ENCODE measurements at places on chromosomes 3 and 15.

DNA sequence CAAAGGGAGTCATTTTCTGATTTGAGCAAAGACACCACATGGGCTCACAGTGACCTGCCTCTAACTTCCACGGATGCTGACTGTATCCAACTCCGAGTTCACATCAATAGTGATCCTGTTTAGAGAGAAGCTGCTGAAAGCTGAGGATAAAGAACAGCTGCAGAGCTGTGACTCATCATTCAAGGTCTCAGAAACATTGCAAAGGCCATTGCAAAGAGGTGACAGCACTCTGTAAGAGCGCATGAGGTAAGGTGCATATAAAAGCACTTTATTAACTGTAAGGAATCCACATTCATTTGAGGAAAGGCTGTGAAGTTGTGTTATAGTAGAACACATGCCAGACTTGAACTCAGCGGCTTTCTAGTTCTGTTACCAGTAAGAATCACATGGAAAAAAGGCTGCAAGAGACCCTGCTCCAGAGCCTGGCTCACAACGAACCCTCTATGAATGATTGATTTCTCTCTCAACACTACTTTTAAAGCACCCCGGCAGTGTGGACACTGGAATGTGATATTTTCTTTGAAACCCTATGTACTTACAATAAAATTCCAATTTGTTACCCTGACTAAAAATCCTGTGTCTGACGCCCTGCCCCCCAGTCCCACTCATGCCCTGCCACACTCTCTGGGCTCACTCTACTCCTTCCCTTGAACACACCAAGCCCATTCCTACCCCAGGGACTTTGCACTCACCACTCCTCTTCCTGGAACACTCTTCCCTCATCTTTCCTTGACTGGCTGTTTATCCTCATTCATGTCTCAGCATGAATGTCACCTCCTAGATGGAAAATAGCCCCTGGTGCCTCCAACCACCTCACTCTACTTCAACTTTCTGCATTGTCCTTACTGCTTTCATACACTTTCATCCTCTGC lies 111.2 kb downstream of the LSM3 start:
- DNase-seq = no peak

GRCh38 chr3:154013736-154014135 lies 107.5 kb upstream of the ARHGEF26 start:
- DNase-seq = no peak

DNA sequence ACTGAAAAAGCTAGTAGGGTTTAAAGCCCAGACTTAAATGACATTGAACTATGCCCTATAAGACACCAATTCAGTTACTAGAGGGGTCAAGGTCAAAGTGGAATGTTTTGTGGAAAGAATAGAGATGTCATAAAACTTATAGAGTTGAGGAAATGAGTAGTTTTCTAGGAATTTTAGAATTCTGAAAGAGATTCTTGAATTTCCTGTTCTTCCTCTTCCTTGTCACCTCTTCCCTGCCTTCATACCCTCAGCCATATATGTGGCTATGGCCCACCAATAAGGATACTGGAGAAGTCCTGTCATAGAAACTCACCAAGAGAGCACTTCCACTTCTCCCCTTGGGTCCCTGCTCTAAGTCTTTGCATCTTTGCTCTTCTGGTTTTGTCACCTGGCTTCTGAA lies 104.9 kb upstream of the TGFBR2 start:
- DNase-seq = no peak

DNA sequence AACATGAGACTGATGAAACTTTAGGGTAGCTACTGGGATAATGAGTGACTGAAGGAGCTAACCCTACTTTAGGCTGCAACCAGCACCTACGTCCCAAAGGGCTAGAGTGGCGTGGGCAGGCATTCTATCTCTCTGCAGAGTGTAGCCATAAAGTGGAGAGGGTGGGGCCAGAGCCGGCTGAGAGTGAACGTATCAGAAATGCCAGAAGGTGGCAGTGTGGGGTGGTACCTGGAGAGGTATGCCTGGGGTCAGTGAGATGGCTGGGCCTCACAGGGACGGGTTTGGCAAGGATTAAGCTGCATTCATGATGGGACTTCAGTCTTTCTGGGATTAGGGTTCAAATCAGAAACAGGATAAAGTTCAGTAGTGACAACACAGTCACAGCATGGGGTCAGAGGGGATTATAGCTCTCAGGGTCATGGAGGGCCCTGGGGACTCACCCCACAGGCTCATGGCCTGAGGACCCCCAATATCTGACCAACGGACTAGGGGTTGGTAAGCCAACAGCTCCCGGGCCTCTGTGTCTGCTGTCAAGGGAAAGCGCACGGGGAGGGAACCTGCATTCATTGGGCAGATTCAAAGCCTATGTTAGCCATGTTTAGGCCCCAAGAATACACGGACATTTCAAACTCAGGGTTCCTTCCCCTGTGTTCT lies 86.5 kb upstream of the FOXB1 start:
- DNase-seq = peak; percentile 44

DNA sequence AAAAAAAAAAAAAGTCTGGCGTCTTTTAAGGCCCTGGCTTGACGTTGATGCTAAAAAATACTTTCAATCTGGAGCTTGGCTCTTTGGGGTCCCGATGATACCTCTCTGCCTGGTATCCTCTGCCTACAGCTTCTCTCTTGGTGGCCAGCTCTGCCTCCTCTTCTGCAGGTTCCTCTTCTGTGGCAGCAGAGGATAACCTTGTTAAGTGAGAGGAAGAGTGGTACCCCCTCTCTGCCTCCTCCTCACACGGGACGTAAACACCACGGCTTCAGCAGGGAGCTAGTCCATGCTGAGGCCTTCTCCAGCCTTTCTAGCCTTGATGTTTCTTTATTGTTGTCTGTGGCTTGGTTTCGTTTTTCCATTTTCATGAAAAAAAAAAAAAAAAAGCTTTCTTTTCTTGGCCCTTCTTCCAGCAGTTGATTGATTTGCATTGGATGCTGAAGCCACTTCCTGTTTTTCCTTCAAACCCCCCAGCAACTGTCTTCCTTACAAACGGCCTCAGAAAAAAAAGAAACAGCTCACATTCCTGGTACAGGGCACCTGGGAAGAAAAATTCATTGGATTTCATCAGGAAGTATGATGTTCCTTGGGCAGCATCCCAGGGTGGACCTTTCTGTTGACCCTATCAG lies 59.7 kb downstream of the RORA start:
- DNase-seq = no peak

- no peak for DNase-seq
Observed at GRCh38 chr3:14359348-14359747, 43.1 kb upstream of the SLC6A6 start.

- no peak for DNase-seq
Observed at GRCh38 chr3:71176366-71176765, 407.2 kb downstream of the FOXP1 start.

- DNase-seq = no peak
Observed at GRCh38 chr3:39138804-39139415, 14.5 kb downstream of the CSRNP1 start.

DNA sequence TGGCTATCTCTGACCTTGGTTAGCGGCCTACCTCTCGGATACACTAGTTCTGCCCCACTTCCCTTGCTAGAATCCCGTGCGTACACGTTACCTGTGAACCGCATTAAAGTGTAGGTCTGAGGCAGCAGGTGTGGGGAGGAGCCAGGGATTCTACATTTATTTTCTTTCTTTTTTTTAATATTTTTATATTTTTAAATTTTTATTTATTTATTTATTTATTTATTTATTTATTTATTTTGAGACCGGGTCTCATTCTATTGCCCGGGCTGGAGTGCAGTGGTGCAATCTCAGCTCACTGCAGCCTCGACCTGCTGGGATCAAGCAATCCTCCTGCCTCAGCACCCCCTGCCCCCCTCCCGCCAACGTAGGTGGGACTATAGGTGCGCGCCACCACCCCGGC lies 60.9 kb upstream of the NR2E3 start:
- no peak for DNase-seq

GRCh38 chr3:49841126-49841696 lies 15.2 kb downstream of the TRAIP start:
- DNase-seq = peak; percentile 51

DNA sequence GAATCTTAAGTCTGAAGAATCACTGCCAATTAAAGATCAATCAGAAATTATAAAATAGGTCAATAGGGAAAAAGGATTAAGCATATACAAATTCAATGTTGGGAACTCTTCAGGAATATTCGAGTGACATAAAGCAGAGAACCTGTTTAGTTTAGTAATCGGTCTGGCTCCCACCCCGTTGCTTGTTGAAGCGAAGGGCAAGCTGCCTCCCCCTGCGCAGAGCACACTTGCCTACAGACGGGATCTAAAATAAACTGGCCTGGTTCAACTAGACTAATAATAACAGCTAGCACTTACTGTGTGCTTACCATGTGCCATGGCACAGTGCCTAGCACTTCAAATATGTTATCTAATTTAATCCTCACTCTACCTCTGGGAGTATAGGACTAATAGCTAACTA lies 8.6 kb downstream of the SEMA6D start:
- no peak for DNase-seq

DNA sequence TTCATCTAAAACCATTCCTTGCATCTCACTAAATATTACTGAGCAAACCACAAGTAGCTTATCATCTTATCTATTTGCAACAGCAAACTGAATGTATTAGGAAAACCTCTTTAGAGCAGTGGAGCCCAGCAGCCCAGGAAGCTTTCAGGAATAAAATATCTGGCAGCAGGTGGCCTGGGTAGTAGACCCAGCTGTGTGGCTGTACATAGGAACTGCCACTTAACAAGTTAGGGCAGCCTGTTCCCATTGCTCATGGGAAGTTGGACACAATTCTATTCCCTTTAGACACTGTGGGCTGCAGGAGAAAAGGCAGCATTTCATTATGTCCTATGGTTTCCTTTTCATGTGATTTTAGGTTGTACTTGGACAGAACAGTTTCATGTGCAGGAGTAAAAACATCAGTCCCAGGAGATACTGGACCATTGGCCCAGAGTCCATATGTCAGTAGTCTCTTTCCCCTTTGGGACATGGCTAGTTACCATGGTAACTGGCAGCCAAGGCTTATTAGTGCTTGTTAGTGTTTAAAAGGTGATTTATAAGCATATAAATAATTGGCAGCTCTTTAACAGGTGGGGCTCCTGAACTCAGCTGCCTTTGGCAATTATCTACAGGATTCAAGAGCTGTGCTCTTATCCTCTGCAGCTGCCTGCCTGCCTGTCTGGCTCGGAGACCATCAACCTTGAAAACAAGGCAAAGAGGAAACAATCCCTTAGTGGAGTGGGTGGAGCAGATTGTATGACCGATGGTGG lies 28.9 kb upstream of the LSAMP start:
- no peak for DNase-seq

GRCh38 chr3:46887980-46888494 lies 10.5 kb downstream of the PTH1R start:
- DNase-seq = no peak

DNA sequence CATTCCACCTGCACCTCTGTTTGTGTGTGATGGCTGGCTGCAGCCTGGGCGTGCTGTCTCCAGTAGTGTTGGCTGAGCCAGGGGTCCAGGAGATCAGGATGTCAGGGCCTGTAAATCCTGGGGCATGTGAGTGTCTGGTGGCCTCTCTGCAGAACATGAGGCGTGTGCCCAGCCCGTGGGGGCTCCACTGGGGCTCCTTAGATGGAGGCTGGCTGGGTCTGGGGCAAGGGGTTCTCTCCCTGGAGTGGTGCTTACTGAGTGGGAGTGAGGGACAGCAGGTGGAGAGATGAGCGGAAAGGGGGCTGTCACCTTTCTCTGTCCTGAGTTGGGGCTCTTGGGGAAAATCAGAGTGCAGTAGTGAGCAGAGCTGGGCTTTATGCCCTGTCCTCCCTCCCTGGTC lies 152.2 kb downstream of the CHDH start:
- no peak for DNase-seq

GRCh38 chr3:16240229-16241023 lies 24.3 kb downstream of the DPH3 start:
- DNase-seq = no peak

DNA sequence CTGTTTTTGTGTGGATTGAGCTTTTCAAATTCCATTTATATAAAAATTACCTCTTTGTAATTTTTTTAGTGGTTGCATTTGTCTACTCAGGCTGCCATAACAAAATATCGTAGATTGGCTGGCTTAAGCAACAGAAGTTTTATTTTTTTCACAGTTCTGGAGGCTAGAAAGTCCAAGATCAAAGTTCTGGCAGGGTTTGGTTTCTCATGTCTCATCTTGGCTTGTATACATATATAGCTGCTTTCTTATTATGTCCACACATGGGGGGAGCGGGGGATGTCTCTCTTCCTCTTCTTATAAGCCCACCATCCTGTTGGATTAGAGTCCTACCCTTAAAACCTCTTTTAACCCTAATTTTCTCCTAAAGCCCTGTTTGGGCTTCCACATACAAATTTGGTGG lies 28.5 kb downstream of the MGA start:
- no peak for DNase-seq
